ENCODE measurements at places on chromosomes 5 and 9.

DNA sequence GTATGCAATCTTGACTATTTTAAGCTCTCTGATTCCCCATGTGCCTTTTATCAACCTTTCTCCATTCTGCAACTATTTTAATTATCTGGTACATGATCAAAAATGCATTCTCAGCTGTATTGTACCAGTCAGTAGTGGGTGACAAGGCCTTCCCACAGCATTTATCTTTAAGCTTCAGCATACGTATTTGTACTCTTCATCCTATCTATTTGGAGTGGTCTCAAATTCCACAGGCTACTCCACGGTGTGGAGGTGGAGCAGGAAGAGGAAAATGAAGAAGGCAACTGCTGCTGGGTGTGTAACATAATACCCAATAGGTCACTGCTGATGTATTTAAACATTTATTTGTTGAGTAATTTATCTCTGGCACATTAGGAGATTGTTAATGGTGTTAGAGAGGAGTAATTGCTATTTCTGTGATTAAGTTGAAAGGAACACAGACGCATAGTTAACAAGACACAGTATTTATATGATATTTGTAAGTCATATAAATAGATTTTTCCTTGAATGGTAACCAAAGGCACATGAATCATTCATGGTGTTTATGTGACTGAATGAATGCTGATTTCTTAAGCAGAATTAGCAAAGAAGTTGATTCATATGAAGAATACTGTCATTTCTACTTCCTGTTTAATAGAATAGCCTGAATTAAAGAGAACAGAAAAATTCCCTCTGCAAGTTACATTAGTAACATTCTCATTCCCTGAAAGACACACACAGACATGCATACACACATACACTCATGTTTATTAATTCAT lies 153.8 kb upstream of the NR3C1 start:
- DNase-seq = no peak

GRCh38 chr5:67149951-67150523 lies 46.6 kb downstream of the CD180 start:
- no peak for DNase-seq

DNA sequence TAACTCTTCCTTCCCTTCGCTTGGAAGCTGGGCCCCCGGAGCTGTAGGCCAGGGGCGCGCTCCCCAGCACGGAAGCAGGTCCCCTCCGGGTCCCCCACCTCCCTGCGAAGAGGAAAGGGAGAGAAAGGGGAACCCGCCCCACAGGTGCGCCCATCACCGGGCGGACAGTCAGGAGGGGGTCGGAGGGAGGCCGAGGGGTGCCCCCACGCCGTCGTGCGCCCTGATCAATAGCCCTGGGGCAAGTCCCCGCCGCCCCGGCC lies 793 bp downstream of the AGPAT2 start:
- no peak for DNase-seq

- DNase-seq = no peak
Observed at GRCh38 chr9:121305269-121305994, 37.5 kb downstream of the GSN start.

- DNase-seq = no peak
Observed at GRCh38 chr9:112502175-112502946, 15.7 kb downstream of the KIAA1958 start.

GRCh38 chr5:579746-580366 lies 32.3 kb upstream of the CEP72 start:
- DNase-seq = no peak

GRCh38 chr5:167827766-167828165 lies 463.7 kb upstream of the WWC1 start:
- DNase-seq = no peak

DNA sequence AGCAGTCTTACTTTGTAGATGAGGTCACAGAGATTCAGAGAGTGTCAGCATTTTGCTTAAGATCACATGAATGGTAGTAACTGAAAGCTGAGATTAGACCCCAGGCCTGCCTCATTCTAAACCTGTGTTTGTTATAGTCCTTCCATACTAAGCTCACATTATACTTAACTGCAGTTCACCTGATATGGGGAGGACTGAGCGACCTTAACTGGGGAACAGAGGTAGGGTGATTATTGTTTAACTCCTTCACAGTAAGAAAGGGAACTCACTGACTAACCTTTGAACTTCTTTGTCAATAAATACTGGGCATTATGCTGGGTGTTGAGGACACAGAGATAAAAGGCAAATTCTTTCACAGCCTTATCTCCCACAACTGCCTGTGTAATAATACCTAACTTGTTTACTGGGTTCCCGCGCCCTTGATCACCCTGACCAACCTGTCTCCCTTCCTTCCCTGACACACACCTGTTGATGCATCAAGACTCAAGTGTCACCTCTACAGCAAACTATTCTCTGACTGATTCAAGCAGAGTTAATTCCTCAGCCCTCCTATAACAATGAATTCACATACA lies 27.2 kb downstream of the DEPDC1B start:
- DNase-seq = no peak

DNA sequence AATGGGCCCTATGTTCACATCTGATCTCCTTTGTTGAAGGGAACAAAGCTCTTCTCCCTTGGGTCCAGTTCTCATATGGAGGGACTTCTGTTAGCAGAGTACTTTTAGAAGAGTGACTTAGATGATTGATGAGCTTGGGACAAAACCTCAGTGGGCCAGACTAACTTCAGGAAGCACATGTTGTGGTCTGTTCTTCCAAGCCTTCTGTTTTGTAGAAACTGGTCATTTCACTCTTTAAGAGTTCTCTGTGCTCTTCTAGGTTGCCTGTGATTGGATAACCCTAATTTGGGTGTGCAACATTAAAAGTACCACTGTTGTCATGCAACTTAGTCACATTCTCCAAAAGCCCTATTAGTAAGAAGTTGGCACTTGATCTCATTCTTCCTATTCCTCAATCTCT lies 183.5 kb upstream of the ACO1 start:
- no peak for DNase-seq

GRCh38 chr9:123049589-123050222 lies 16.2 kb downstream of the GPR21 start:
- DNase-seq = no peak

GRCh38 chr9:98773721-98774120 lies 22.6 kb downstream of the ANKS6 start:
- DNase-seq = no peak

GRCh38 chr5:71910741-71911140 lies 191.7 kb downstream of the CARTPT start:
- DNase-seq = no peak

GRCh38 chr9:135820661-135821060 lies 86.7 kb downstream of the CAMSAP1 start:
- DNase-seq = no peak

DNA sequence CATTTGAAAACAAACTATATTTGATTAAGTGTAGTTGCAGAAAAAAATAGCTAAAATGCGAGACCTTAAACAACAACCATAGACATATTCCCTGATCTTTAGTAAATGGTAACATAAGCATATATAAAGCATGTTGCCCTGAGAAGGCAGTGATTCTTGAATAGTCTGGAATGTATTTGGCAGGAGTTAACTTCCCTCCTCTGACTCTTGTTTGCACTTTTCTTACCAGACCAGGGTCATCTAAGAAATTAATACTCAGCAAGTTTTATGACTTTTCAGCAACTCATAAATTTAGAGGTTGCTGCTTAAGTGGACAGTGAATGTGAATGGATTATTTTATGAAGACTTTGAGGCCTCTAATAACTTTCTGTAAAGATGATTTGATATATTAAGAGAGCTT lies 55.3 kb upstream of the NUDT12 start:
- DNase-seq = no peak

GRCh38 chr9:113962396-113962795 lies 86.3 kb downstream of the ZNF618 start:
- DNase-seq = no peak

DNA sequence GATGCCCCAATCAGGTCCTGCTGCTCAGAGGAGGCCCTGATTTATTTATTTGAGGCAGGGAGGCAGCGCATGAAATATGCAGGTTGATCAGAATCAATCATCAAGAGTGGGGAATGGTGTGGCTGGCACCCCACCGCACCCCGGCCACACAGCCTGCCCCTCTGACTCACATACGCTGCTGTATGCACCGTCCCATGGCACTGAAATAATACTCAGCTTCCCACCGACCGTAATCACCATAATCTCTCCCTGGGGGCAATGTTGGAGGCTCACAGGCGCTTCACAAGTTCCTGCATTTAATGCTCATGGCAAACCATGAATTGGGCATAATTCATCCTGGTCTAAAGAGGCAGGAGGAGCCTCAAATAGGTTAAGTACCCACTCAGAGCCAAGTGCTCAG lies 141.2 kb upstream of the TBC1D2 start:
- DNase-seq = no peak

DNA sequence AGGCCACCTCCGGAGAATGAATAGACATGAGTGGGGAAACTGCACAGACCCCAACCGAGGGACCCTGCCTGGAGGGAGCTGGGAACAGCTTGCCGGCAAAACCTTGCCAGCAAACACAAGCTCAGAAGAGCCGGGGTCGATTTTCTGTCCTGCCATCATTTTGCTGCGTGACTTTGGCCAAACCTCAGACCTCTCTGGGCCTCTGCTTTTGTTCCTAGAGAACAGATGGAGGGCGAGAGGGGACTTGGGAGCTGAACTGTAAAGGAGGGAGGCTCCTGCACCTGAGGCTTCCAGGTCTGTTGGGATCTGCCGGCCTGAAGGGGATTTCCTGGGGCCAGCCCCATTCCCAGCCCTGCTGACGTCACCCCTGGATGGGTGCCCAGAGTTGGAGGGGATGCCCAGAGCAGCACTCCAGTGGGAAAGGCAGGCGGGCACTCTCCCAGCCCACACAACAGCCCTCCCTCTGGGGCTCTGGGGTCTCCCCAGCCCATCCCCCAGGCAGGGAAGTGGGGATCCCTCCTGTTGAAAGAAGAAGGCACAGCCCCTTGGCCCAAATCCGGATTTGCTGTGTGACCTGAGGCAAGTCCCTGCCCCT lies 40.4 kb upstream of the SYNPO start:
- no peak for DNase-seq

- no peak for DNase-seq
Observed at GRCh38 chr5:102901424-102902134, 146.5 kb downstream of the PAM start.

DNA sequence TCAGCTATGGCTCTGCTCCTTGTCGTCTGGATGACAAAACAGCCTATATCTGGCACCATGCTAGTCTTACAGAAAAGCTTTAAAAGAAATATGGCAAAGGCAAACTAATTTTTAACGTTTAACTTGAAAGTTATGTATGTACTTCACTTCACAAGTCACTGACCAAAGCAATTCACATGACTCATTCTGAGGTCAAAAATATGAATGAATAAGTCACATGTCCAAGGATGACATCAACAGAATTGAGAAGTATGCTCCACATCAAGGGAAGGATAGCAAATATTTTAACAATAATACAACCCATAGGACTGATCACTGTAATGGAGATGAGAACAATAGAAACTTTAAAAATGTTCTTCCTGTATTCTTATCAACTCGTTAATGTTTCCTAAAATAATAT lies 1072.6 kb upstream of the NUDT12 start:
- no peak for DNase-seq

DNA sequence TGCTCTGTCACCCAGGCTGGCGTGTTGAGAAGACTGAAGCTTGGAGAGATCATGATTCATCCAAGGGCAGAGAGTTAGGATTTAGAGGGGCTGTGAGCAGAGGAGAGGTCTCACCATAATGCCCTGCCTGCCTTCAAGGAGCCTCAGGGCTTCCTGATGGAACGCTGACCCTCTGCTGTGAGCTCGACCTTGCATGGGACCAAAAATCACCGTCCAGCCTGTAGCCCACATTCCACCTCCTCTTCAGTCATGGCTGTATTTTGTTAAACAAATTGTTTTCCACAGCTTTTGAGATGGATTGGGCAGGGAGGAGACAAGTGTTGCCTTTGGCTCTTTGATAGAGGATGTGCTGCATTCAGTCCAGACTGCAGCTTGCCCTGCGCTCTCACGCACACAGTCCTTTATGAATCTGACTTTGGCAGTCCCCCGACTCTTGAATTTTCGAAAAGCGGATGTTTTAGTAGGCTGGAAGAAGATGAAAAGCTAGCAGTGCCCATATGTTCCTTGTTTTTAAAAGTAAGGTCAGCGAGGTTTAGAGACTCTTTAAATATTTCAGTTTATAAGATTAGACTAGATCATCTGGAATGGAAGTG lies 79.5 kb downstream of the MVB12B start:
- DNase-seq = no peak

- no peak for DNase-seq
Observed at GRCh38 chr5:16043349-16043965, 136.1 kb downstream of the MARCHF11 start.

DNA sequence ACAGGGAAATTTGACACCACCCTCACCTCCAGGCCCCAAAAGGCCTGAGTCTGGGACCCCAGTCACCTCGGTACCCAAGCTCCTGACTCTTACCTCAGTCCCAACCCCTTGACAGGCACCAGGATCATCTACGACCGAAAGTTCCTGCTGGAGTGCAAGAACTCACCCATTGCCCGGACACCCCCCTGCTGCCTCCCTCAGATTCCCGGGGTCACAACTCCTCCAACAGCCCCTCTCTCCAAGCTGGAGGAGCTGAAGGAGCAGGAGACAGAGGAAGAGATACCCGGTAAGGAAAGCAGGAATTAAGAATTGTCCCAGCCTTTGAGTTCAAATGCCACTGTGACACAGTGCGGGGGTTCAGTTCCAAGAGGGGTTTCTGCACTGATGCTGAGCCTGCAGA lies 1.3 kb downstream of the EIF4EBP3 start:
- DNase-seq = no peak

- no peak for DNase-seq
Observed at GRCh38 chr9:81370096-81370495, 319.3 kb downstream of the TLE1 start.

DNA sequence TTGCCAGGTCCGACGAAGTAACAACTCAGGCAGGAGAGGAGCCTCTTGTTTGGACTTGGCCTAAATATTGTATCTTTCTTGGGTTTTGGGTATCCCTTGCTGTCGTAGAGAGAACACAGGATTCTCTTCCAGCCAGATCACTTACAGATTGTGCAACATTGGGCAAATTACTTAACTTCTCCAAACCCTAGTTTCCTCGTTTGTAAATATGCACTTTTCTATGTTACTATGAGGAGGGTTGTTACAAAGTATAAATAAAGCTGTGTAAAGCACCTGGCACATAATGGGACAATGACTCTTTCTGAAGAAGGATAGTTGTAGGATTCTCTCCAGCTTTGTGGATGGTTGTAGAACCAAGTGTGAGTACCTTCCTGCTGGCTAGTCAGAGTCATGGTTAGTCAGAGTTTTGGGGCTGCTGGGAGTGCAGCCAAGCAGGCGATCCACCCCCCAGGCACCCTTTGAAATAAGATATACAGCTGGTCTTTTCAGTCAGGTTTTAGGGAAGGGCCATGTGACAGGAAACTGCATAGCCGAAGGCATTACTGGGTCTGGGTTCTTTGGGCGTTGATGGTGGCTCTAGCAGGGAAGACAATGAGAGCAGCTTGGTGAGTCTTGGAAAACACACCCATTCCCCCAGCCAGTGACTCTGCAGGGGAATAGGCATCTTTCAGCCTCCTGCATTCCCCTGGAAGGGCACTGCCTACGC lies 49.9 kb upstream of the GDNF start:
- no peak for DNase-seq

DNA sequence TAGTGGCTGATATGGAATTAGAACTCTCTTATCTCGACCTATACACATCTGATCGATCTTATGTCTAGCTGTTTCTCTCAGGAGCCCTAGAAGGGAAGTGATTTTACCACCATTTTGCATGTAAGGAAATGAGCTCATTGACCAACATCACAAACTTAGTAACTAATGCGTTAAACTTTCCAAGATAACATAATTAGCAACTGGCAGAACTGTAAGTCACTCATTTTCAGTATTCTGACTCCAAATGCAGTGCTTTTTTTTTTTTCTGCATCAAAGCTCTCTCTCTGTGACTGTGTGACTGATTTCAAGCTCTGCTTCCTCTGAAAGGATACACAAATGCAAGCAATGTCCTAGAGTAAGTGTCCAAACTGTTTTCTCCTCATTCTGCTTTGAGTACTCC lies 68.1 kb upstream of the FBXL7 start:
- DNase-seq = no peak

Measured in stimulated activated CD8-positive, alpha-beta memory T cell treated with anti-CD3 and anti-CD28 coated beads, Interleukin-7, amount 100 ng/mL, for 1 hour (primary cell).